NCI-H510A treated with DMSO at 0.1 percent for 48 hours (cell line): ENCODE measurements at places on chromosomes 1 and 21.

DNA sequence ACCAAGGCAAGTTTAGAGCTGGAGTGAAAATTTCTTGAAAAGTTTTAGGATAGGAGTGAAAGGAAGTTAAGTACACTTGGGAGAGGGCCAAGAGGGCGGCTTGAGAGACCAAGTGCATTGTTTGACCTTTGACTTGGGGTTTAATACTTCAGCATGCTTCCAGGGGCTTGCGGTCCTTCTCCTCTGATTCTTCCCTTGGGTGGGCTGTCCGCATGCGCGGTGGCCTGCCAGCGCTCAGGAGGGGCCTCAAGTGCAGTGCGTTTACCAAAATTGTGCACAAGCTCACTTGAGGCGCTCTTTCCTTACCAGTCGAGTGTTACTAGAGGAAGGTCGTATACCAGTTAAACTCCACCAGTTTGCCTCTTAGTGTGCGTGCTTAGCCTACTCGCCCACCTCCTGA, 91.3 kb upstream of the LYST start:
- no peak for DNase-seq

DNA sequence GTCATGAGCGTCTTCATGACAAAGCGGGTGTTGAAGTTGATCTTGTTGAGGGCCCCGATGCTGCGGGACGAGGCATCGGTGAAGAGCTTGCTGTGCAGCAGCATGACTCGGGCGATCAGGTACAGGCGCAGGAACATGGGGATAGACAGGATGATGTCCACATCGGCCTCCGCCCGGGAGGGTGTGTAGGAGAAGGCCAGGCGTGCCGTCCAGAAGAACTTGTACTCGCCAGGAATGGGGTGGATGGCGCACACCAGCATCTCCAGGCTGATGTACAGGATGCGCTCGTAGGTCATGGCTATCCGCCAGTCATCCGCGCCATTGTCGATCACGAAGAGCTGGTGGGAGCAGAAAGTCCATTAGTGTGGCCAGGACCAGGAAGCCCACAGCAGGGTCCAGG, 98.0 kb downstream of the KCNN3 start:
- DNase-seq = no peak

- DNase-seq = no peak
Observed at GRCh38 chr1:21647431-21648351, 21.5 kb downstream of the RAP1GAP start.

- DNase-seq = no peak
Observed at GRCh38 chr1:68178821-68179490, 53.4 kb downstream of the WLS start.

DNA sequence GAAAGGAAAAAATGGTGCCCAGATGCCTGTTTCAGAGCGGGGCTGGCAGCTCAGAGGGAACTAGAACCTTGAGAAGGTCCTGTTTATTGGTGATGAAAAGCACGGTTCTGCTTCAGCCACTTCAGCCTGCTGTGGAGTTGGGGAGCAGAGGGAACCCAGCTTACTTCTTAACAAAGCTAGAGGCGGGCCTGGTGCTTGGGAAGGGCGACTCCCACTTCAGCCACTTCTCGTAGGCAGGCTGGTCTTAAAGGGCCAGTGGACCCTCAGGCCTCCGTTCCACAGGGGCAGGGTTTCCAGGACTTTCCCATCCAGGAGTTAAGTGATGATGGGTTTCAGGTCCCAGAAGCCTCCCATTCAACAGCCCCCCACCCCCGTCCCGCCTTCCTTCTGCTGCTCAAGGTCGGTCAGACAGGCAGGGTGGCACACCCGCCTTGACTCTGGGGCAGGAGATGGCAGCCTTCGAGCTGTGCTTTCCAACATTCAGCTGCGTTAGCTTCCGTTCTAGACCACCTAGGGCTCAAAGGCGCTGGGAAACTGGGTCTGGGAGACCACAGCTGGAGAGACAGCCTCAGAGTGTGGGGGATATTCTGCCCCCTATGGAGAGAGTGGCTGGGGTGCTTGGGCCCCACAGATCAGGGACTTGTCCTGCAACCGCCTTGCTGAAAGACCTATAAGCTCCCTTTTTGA, 3.4 kb downstream of the RUNX3 start:
- no peak for DNase-seq

DNA sequence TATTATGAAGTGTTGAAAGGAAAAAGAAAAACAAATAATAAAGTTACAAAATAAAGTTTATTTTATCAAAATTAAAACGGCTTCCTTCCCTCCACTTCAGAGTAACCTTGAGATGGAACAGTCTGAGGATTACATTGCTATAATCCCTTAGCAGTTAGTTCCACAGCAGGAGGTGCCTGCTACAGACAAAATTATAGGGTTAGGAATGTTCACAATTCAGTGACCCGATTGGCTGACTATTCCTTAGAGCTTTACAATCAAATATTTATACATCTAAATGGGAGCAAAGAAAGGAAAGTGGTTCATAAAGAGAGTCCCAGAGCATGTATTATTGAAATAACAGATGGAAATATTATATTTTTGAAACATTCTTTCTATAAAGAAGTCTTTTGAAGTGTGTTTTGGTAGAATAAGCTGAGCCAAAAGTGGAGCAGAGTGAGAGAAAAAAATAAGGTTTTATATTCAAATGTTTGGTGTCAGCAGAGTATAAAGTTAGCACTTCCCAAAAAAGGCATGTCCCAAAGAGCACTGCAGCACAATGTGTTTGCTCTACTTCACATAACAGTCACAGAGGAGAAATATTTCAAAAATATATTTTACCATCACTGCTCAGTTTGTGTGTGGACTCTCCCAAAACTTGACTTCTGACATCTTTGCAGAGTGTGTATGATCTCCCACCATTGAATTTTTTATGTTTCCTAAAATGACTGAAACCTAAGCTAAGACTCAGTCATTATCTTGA, 71.4 kb upstream of the GORAB start:
- no peak for DNase-seq

DNA sequence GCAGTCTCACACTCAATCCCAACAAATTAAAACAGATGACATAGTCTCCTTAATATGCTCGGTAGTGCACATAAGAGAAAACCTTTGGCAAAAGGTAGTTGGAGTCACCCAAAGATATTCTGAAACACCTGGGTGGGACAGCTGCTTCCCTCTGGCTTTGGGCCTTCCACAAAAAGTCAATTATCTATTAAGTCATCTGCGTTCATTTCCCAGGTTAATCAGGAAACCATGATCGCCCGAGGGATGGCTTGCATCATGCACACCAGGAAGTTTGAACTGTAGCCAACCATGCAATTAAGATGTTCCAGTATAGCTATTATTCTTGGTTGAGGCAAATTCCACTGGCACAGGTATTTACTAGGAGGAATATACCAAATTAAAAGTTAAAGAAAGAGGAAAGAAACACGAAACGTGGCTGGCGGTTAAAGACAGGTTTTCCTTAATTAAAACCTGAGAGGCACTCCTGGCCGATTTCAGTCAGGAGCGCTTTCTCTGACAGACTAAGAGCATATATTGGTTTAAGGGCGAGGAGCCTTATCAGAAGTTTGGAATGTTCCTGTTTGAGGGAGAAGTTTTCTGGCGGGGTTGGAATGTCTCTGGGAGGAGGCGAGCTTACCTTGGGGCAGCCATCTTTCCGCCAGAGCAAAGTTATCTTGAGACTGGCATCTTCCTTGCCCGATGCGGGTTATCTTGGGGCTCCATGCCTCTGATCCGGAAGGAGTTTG, 19.9 kb downstream of the CLDN17 start:
- no peak for DNase-seq

- no peak for DNase-seq
Observed at GRCh38 chr21:31358158-31358557, 14.1 kb upstream of the TIAM1 start.
